ENCODE measurements at places on chromosomes 12 and 14.
A peak's percentile ranks its signal among the peaks of the same experiment; 100 is the strongest.

GRCh38 chr14:24251880-24252288, 9.5 kb upstream of the TINF2 start:
- DNase-seq, result no peak

- DNase-seq, result peak; percentile 31
These were observed 36.1 kb downstream of the BAZ2A start for GRCh38 chr12:56593909-56594621.

GRCh38 chr12:114817571-114818425, 133.8 kb upstream of the TBX3 start:
- no peak for DNase-seq

- DNase-seq, result no peak
These were observed 452.0 kb downstream of the FUT8 start for GRCh38 chr14:65864549-65864948.

DNA sequence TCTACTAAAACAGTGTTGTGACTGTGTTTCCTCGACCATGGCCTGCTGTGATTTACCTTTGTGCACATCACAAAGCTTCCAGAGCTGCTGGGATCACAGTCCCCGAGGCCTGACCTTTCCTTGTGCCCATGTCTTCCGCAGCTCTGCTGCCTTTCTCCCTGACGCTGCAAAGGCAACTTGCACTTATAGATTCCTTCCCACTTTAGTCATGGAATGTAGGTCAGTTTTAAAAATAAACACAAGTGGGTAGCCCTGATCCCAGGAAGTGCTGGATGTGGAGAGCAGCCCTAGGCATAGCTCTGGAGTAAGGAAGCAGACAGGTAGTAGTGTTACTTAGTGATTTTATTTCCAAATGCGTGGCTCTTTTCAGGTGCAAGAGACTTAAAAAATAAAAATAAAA, 825.7 kb downstream of the AACS start:
- no peak for DNase-seq

- no peak for DNase-seq
These were observed 949 bp downstream of the PLBD2 start for GRCh38 chr12:113359133-113359938.

DNA sequence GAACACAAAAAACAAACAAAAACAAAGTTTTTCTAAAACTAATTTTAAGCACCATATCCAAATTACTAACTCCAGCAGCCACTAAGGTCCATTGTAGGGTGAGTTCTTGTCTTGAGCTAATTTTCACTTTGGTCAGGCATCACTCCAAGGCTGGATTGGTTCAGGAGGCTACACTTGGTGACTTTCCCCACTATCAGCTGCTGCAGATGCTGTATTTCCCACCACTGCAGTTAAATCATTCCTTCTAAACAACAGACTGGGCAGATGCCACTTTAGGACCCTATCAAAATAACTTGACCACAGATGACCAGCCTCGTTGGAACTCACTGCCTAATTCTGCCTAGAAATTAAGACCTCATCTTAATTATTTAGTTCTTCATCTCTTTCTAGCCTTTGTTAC, 140.5 kb downstream of the SLC16A7 start:
- no peak for DNase-seq

DNA sequence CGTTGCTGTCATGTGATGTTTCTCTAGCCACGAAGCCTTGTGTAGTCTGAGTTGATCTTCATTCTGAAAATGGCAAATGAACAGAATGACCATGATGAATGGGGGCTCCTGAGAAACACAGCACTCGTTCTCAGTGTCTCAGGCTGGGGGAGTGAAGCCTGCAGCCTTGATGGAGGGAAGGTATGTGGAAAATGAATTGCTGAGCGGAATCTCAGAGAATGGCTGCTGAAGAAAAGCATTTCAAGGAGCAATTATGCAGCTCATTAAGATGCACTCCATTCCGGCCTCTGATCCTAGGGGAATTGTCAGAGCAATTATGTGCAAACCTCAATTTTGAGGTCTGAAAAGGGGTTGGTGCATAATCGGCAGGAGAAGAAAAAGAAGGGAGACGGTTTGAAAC, 167.1 kb downstream of the CHST11 start:
- no peak for DNase-seq

DNA sequence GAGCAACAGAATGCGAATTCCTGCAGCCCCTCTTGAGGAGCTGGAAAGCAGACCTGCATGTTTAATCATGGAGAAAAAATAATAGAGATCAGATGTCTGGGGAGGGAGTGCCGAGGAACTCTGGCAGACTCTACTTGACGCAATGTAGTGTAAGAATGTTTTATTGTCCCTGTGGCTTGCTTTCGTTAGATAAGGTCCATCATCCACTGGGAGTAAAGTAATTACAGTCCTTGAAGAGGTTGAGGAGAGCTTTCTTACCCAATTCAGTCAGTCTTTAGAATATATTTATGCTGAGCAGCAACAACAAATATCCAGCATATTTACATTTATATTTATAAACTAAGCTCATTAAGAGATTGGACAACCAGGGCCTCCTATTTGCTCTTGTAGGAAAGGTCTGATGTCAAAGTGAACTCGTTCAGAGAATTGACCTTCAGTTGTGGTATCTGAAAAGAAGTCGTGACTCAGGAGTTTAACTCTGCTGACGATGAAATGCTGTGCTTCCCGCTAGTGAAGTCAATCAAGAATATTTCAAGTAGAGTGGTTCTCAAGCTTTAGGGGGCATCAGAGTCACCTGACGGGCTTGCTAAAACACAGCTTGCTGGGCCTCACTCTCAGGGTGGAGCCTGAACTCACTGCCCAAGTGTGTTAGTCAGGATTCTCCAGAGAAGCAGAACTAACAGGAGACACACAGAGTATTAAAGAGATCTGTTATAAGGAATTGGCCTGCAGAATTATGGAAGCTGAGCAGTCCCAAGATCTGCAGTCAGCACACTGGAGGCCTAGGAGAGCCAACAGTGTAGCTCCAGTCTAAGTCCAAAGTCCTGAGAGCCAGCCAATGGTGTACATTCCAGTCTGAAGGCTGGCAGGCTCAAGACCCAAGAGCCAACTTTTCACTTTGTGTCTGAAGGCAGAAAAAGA, 139.3 kb upstream of the LMNTD1 start:
- no peak for DNase-seq

- no peak for DNase-seq
These were observed 26.3 kb downstream of the HIP1R start for GRCh38 chr12:122861587-122861970.

DNA sequence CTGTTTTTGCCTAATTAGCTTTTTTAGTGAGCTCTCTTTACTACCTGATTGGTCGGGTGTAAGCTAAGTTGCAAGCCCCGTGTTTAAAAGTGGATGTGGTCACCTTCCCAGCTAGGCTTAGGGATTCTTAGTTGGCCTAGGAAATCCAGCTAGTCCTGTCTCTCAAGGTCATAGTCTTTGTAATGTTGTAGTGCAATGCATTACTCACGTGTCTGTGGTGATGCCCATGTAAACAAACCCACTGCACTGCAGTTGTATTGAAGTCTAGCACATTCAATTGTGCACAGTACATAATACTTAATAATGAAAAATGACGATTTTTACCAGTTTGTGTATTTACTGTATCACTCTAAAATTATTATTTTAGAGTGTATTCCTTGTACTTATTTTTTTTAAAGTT, 335.5 kb downstream of the NUAK1 start:
- no peak for DNase-seq

DNA sequence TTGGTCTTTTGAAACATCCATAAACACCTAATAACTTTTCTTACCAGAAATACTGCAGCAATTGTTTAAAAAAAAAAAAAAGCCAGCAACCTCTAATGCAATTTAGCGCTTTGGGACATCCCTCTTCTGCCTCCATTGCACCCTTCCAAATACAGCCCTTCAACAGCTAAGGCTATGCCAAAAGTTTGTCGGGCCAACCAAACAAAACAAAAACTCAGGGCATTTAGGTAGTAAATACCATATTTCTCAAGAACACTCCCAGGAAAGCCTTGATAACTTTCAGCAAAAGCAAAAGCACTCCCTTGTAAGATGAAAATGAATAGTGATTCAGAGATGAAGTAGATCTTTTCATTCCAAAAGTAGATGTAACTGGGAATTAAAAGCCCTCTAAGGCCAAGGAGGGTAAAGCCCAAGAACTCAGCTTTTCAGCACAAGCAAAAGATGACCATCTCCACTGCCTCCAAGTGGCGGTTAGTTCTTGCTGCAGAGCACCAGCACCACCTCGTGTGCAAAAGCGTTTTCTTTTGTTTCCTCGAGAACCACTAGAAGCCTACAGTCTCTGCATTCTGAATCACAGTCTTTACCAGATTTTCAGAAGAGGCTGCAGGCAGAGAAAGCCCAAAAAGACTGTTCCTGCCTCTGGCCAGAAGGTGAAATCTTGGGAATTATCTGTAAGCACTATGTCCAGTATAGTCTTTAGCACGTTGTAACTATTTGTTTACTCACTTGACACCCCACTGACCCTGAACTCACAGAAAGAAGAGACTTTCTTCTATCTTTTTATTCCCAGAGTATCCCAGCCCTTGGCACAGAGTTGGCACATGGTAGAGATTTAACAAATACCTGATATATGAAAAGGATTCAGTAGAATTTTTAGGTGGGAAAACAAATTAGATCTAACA, 53.1 kb downstream of the SIX6 start:
- no peak for DNase-seq

- DNase-seq, result no peak
These were observed 239.2 kb downstream of the PAX9 start for GRCh38 chr14:36900846-36901245.

DNA sequence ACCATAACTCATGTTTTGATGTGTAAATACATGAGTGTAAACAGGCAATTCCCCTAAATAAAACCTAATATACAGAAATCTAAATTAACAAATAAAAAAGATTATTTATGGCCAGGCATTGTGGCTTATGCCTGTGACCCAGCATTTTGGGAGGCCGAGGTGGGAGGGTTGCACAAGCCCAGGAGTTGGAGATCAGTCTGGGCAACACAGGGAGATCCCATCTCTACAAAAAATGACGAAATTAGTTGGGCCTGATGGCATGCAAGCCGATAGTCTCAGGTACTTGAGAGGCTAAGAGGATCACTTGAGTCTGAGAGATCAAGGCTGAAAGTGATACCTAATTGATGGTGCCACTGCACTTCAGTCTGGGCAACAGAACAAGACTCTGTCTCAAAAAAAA, 48.7 kb downstream of the BCAT1 start:
- DNase-seq, result no peak

GRCh38 chr14:57492859-57493258, 798 bp downstream of the CCDC198 start:
- DNase-seq, result no peak

DNA sequence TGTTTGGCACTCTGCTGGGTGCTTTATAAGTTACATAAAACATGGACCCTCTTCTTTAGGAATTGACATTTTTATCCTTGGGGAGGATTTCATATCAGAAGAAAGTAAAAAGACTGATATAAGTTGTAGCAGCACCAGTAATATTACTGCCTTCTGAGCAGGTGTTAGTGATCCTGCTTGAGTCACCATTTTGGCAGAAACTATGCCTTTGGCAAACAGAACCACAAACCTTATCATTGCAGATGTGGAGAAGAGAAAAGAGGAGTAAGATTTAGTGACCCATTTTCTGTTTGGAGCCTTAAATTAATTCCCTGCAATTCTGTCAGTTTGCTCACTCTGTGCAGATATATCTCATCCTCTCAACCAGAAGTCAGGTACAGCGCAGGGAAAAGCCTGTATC, 23.0 kb downstream of the ZNF410 start:
- no peak for DNase-seq

DNA sequence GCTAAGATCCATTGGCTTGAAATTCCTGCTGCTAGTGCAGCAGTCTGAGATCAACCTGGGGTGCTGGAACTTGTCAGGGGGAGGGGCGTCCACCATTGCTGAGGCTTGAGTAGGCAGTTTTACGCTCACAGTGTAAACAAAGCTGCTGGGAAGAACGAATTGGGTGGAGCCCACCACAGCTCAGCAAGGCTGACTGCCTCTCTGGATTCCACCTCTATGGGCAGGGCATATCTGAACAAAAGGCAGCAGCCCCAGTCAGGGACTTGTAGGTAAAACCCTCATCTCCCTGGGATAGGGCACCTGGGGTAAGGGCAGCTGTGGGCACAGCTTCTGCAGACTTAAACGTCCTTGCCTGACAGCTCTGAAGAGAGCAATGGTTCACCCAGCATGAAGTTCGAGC, 191.7 kb downstream of the ALG10B start:
- DNase-seq, result no peak

DNA sequence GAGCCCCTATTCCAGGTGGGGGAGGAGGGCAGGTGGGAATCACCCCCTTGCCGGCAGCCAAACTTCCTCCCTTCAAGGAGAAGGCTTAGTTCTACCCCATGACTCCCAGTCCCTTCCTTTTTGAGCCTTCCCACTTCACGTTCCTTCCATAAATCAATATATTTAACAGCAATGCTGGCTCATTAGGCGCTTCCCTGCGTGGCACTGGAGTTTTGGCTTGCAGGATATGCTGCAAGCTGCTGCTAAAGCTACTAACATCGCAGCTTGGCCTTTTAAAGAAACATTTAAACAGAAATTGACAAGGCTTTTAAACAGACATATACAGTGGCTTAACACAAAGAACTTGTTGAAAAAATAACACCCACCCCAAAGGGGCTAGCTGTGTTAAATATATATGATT, 308.0 kb upstream of the FKBP4 start:
- no peak for DNase-seq

DNA sequence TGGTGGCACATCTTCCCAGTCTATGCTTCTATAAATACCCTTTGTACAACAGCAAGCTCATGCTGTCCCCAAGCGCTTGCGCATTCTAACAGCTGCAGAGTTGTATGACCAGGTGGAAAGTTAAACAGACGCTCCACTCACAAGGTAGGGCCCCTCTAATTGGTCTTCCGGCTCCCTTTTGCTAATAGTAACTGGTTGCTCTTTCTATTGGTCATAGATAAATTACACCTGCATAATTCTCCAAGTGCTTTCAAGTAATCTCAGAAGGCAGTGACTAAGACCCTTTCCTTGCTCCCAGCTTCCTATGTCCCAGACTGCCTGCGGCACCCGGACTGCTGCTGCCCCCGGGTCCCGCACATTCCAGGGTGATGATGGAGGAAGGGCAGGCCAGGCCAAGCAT, 6.1 kb upstream of the TSPAN9 start:
- no peak for DNase-seq

DNA sequence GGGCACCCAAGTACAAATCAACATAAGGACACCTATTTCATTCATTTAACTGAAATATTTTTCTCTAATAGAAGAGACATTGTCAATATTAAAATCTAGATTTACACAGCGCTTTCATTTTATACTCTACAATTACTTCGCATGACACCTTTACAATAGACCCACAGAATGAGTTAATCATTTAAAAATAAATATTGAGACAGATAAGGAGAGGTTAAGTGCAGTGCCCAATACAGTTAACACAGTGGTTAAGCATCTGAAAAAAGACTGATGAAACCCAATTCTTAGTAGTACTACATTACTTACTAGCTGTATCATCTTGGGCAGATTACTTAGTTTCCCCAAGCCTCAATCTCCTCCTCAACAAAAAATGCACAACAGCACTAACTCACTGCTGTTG, 116.2 kb downstream of the DENND5B start:
- no peak for DNase-seq

GRCh38 chr12:21710958-21711775, 53.5 kb upstream of the LDHB start:
- DNase-seq, result no peak
